H7 (cell line): ENCODE measurements at places on chromosomes 3 and 15. TPM values are rescaled to one million over a fixed set of nuclear protein-coding genes. Genes with fewer than 3 reads are reported as not detected.

Gene CCDC13
- total RNA-seq = 0.48 TPM in 1 of 2 replicates, not detected in the other

Gene RTP4
- total RNA-seq = not detected in 2 replicates

Gene ITIH1
- not detected in 2 replicates for total RNA-seq

Gene IL17RB
- 7.2 and 8.9 TPM in 2 replicates for total RNA-seq

Gene RAB5A
- 34.4 and 60.0 TPM in 2 replicates for total RNA-seq

Gene C3orf49
- not detected in 2 replicates for total RNA-seq

Gene TPRG1
- total RNA-seq = 0.35 and 1.4 TPM in 2 replicates

Gene UQCRC1
- total RNA-seq = 492 and 610 TPM in 2 replicates

Gene SAMMSON
- total RNA-seq = 0.04 TPM in 1 of 2 replicates, not detected in the other

Gene CCDC39
- total RNA-seq = 0.07 TPM in 1 of 2 replicates, not detected in the other

Gene LOXL1
- total RNA-seq = 11.8 and 18.4 TPM in 2 replicates

DNA sequence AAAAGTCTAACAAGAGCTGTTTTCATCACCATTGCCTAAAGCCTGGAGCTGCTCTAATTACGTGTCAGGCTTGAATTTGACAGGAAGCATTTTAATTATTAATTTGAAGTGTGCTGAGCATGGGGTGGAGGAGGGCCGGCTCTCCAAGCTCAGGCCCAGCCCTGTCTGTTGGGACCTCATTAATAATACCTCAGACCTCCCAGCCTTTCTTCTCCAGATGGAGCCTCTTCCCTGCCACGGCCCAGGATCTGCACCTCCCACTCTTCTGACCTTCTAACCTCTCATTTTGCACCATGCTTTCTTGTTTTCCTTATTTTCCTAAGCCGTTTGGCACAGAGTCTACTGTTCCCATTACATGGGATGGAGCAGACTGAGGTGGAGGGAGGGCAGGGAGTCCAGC lies 30.0 kb downstream of the INSYN1 start:
- no peak for DNase-seq

GRCh38 chr15:94263341-94264273 lies 32.2 kb downstream of the MCTP2 start:
- DNase-seq = no peak

DNA sequence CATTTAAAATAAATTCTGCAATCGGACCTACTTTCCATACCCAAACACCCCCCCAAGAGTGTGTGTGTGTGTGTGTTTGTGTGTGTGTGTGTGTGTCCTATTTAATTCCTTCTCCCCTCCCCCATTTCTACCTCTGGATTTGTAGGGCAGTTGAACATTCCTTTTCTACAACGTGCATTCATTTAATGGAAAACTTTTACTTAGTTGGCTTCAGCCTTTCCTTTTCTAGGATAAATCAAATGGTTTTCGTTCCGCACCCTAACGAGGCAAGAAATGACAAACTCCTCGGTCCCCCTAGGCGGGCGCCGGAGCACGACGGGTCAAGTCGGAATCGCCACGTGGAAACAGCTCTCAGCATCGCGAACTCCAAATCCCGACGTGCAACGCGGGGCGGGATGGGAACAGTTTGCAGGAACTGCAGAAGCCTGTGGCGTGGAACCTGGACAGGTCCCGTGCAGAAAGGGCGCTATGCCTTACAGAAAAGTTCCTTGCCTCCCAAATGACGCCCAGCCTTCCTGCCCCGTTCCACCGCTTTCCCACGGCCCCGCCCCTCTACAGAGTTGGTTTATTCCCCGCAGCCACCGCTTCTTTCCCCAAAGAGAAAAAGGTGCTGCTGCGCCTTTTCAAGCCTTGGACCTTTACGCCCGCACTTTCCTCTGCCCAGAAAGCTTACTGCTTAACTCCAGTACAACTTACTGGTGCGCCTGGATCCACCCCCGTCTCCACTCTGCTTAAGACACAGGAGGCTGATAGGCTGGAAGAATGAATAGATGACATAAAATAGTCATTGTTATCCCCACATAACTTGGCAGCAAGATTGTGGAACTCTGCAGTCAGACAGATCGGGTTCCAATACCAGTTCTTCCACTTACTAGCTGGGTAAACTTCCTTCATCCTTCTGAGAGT lies 1.1 kb upstream of the EIF2B5 start:
- DNase-seq = peak; percentile 64

DNA sequence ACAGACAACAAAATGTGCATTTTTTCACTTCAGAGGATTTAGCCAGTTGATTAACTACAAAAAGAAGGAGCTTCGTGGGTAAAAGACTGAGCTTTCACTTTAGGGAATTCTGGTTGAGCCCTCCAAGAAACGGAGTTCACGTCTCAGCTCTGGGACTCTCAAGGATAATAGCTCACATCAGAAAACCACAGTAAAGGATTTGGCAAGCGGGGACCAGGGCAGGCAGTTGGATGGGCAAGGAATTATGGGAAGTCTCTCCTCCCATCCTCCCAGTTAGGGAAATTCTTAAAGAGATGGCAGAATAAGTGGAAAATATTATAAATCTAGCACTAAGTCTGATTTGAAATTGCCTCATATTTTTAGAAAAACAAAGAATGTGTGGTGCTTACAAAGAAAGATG lies 188.3 kb upstream of the EOMES start:
- no peak for DNase-seq

DNA sequence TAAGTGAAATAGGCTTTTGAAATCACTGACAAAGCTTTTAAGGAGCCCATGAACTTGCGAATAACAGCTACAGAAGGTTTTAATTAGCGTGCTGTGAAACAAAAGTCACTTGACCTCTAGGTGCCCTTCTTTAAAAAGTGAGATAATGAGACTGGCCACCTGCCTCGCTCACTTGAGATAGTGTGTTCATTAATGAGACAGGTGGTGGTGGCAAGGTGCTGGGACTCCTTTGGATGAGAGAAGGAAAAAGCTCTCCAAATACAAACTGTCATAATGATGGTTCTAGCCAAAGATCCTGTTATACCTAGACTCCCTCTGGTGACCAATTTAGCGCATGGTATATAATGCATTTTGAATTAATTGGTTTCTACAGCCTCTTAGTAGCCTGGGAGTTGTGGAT lies 22.7 kb upstream of the IREB2 start:
- peak; percentile 47 for DNase-seq

GRCh38 chr3:30426293-30426993 lies 180.0 kb upstream of the TGFBR2 start:
- DNase-seq = peak; percentile 2

DNA sequence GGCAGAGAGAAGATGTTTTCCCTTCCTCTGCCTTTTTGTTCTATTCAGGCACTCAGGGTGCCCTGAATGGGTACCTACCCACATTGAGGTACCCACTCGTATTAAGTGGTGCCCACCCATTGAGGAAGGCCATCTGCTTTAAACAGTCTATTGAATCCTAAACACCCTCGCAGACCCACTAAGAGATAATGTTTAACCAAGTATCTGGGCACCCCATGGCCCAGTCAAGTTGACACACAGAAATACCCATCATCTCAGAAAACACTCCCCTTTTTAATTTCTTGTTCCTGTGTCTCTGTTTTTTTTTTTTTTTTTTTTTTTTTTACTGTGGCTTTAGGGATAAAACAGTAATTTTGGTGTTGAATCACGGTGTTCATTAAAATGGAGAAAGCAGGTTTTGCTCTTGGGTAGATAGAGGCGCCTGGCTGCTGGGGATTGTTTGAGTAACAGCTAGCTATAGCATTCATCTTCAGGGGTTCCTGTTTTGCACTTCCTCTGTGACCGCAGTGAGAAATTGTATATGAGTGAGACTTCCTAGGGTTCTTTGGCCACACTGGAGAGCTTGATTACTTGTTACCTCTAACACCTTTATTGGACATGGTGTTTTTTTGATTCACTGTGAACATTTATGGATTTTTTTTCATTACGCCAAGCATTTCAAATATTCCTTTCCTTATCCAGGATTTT lies 259.1 kb downstream of the PTPRG start:
- no peak for DNase-seq

DNA sequence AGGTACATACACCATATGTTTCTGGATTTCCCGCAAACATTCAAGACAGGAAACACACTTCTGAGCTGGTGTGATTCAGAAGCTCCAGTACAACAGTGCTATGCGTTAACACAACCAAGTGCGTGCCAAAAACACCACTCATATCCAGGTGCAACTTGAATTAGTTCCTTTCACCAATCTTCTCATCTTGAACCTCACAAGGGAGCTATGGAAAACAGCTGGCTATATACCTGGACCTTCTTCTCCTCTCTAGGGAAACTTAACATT lies 31.3 kb downstream of the SUSD5 start:
- no peak for DNase-seq

DNA sequence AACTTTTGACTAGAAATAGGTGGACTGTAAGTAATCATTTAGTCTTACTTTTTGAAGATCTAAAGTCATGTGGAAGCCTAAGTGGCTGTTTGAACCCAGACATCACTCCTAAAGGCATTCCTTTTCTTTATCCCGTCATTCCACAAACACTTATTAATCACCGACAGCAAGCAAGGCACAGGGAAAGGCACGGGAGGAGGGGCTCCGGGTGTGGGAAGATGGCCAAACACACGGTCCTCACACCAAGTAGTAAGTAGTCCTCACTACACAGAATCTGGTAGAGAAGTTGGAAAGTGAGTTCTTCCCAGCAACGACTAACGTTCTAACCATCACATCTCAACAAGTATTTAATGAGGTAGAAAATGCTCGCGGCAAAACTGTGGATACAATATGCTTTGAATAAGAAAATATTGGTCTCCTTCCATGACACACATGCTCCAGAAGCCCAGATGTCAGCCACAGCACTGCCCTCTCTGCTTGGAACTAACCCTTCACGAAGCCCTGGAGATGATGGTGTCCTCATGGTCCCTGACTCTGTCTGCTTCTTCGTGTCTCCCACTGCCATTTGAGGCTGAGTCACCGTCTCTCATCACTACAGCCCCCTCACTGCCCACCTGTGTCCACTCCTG lies 202.2 kb downstream of the OPA1 start:
- no peak for DNase-seq

DNA sequence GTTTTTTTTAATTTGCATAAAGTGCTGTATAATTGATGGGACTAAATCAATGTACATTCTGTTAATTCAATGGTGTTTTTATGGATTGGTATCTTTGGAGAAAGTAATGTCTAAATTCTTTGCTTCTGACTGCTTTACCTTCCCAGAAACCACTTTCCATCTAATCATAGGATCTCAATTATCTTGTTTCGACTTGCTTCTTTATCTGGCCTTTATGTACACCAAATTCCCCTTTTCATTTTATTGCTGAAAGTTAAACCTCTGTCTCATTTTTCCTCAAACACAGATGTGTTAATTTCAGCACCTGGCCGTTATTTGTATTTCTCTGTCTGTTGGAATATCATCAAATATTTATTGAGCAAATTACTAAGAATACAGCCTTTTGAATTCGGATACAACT lies 287.3 kb upstream of the GBE1 start:
- DNase-seq = no peak

DNA sequence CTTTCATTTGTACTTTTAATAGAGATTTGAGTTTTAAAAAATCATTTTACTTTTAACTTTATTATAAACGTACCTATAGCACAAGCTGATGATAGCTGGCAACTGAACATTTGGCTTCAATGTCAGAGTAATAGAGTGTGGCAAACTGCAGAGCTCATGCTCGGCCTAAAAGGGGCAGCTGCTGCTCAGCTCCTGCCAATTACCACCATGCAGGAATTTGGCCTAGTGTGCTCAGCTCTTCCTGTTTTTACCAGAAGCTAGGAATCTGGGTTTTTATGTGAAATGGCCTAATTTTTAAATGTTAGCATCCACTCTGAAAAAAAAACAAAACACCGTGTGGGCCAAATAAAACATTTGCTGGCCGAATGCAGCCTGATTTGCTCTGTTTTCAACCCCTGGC lies 1.8 kb downstream of the IFT122 start:
- peak; percentile 21 for DNase-seq

DNA sequence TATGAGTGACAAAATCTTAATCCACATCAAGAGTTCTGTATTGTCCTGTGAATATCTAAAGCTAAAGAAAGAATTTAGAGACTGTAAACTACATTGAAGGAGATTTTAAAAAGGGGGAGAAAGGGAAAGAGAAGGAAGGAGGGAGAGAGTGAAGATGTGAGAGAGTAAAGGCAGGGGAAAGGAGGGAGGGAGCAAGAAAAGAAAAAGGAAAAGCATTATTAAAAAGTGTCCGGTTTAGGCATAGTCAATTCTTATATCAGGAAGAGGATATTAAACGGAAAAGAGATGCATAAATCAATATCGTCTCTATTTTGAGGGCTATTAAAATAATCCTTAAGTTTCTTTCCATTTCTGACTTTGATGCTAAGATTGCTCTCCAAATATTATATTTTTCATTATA lies 332.1 kb downstream of the ROBO2 start:
- no peak for DNase-seq

GRCh38 chr3:127844326-127844942 lies 22.1 kb upstream of the MGLL start:
- DNase-seq = no peak

DNA sequence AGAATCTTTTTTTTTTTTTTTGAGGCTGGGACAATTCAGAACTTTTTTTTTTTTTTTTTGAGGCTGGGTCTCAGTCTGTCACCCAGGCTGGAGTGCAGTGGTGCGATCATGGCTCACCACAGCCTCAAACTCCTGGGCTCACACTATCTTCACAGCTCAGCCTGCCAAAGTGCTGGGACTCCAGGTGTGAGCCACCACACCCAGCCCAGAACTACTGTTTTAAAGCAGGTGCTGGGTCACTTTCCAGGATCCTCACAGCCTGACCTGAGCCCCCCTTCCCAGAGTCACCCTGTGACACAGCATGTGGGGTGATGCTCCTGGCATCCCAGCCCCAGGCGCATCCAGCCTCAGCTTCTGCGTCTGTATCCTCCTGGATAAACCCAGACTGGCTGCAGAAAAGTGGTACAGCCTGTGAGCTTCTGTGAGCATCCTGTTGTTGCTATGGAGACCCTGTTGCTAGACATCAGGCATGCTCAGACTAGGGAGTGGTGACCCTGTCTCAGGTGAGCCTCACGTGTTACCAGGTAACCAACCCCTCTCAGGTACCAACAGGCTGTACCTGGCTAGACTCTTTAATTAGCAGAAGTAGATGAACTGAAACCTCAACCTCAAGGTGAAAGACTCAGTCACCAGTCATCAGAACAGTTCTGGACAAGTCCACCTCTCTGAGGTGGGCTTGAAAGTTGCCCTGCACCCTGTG lies 15.0 kb downstream of the KLF13 start:
- no peak for DNase-seq

GRCh38 chr3:139225548-139225947 lies 118.3 kb upstream of the MRPS22 start:
- no peak for DNase-seq

GRCh38 chr3:151035072-151035471 lies 50.4 kb upstream of the MED12L start:
- DNase-seq = no peak

DNA sequence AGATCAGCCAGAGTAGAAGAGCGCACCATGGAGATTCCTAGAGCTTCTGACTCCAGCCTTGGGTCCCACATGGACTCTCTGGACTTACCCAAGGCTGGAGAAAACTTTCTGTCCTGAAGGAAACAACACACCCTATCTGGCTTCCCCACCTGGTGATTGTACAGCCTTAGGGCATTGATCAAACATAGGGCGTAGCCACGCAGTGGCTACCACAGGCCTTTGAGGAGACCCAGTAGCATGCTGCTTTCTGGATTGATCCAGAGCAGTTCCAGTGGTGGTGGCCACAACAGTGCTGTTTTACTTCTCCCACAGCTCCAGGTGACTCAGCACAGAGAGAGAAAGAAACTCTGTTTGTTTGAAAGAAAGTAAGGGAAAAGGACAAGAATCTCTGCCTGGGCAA lies 23.5 kb downstream of the PYDC2 start:
- no peak for DNase-seq

- DNase-seq = no peak
Observed at GRCh38 chr3:125481786-125482185, 38.2 kb downstream of the SNX4 start.

- DNase-seq = peak; percentile 8
Observed at GRCh38 chr3:26280517-26280916, 342.1 kb upstream of the LRRC3B start.

GRCh38 chr3:108006077-108006771 lies 84.6 kb downstream of the CD47 start:
- DNase-seq = no peak
